Ovary (tissue), 10 donors: ENCODE measurements at places on chromosomes 16 and 17. TPM values are rescaled to one million over a fixed set of nuclear protein-coding genes. Genes with fewer than 3 reads are reported as not detected.

GRCh38 chr16:18834864-18835263 is 33.5 kb upstream of the ARL6IP1 start:
- no peaks in the 10 kb centered on the region for H3K4me1 ChIP-seq
- H3K4me3 ChIP-seq, result no peak overlapping the region
- DNase-seq, result no peak
- no peaks in the 10 kb centered on the region for H3K27me3 ChIP-seq
- no peaks in the 10 kb centered on the region for H3K36me3 ChIP-seq

- H3K27me3 ChIP-seq, result no peaks in the 10 kb centered on the region
- DNase-seq, result no peak
- H3K36me3 ChIP-seq, result no peaks in the 10 kb centered on the region
- no peaks in the 10 kb centered on the region for H3K4me1 ChIP-seq
- H3K27ac ChIP-seq, result no peak overlapping the region
- no peak overlapping the region for H3K4me3 ChIP-seq
Measured at GRCh38 chr17:10394201-10394887, 21.5 kb upstream of the MYH13 start.

DNA sequence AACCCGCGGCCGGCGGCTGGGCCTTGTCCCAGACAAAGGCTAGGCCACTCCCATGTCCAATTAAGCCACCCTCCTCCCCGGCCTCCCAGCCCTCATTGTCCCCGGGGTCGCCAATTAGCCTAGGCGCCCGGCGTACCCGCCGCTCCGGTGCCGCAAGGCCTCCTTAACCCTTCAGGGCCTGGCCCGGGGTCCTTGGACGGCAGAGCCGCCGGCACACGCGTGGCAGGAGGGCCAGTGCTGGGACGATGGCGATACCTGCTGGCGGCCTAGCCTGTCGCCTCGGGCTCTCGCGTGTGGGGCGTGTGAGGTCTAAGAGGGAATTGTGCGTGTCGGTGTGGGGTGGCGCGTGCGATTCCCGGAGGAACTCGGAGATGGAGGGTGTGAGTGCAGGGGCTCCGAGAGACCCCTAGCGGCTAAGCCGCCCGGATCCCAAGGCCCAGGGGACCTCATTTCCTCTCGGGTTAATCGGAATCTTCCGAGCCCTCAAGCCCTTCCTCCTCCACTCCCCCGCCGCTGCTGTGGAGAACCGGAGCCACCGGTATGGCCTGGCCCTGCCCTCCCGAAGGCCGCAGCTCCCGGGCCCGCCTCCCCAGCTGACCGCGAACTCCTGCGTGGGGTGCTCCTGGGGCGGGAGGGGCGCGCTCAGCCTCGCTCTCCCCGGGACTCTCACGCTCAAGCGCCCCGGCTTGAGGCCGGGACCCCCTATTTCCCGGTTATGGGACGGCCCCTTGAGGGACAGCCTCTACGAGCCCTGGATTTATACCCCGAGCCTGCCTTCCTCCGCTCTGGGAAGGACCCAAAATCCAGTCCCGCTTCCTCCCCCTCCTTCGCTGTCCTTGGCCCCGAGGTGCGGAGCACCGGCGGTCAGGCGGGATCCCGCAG is 11.9 kb downstream of the TBX2 start:
- H3K27ac ChIP-seq, result peak overlapping the region; percentile 31
- peak; percentile 70 for DNase-seq
- no peaks in the 10 kb centered on the region for H3K27me3 ChIP-seq
- peaks cover 7% of the 10 kb centered on the region for H3K4me1 ChIP-seq
- no peaks in the 10 kb centered on the region for H3K36me3 ChIP-seq

GRCh38 chr16:87165885-87166284 is 151.3 kb downstream of the C16orf95 start:
- no peak overlapping the region for H3K4me3 ChIP-seq
- H3K4me1 ChIP-seq, result no peaks in the 10 kb centered on the region
- H3K27ac ChIP-seq, result no peak overlapping the region
- H3K36me3 ChIP-seq, result no peaks in the 10 kb centered on the region

CCDC92B gene
- 0.31 TPM for total RNA-seq

PNPO gene
- total RNA-seq, result 9.5 TPM

HNF1B gene
- total RNA-seq, result 9.5 TPM
